ENCODE measurements at places on chromosomes 3 and 15.

DNA sequence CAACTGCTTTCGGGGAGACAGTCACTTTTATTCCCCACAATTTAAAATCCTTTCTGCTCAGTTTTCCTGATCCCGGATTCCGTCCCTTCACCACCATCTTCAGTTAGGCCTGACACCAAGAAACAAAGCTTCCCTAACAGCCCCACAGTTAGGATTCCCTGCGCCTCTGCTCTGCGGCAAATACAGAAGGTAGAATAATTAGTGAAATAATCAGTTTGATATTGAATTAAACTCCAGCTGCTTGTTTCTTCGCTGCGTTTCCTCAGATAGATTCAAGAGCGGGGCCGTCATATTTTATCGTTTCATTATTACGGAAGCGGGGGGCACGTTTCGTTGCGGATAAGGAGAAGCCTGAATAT, 1.3 kb upstream of the EOMES start:
- DNase-seq: no peak
- H3K27me3 ChIP-seq: peaks cover 94% of the 10 kb centered on the region
- peaks cover 78% of the 10 kb centered on the region for H3K4me1 ChIP-seq
- no peak overlapping the region for H3K27ac ChIP-seq
- peak overlapping the region; percentile 85 for H3K4me3 ChIP-seq
- no peaks in the 10 kb centered on the region for H3K36me3 ChIP-seq

- H3K4me3 ChIP-seq: peak overlapping the region; percentile 71
- peaks cover 67% of the 10 kb centered on the region for H3K4me1 ChIP-seq
- H3K27me3 ChIP-seq: no peaks in the 10 kb centered on the region
- H3K27ac ChIP-seq: no peak overlapping the region
- H3K36me3 ChIP-seq: no peaks in the 10 kb centered on the region
These were observed 3.0 kb upstream of the PLCH1 start for GRCh38 chr3:155747946-155748290.

- H3K4me1 ChIP-seq: peaks cover 41% of the 10 kb centered on the region
- no peaks in the 10 kb centered on the region for H3K27me3 ChIP-seq
- H3K27ac ChIP-seq: peak overlapping the region; percentile 94
- H3K4me3 ChIP-seq: peak overlapping the region; percentile 93
- DNase-seq: no peak
- H3K36me3 ChIP-seq: peaks cover 12% of the 10 kb centered on the region
These were observed 1.2 kb downstream of the SPINT1 start for GRCh38 chr15:40845036-40845435.

DNA sequence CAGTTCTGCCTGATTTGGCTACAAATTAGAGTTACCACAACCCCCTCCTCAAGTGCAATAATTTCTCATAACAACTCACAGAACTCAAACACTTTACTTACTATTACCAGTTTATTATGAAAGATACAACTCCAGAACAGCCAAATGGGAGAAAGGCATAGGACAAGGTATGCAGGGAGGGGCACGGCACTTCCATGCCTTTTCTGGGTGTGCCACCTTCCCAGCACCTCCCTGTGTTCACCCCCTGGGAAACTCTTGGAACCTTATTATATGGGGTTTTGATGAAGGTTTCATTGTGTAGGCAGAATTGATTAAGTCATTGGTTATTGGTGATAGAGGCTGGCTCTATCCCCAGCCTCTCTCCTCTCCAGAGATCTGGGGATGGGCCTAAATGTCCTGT, 66.6 kb upstream of the RAP2B start:
- H3K36me3 ChIP-seq: peaks cover 10% of the 10 kb centered on the region
- H3K4me3 ChIP-seq: no peak overlapping the region
- H3K27ac ChIP-seq: no peak overlapping the region
- DNase-seq: no peak

DNA sequence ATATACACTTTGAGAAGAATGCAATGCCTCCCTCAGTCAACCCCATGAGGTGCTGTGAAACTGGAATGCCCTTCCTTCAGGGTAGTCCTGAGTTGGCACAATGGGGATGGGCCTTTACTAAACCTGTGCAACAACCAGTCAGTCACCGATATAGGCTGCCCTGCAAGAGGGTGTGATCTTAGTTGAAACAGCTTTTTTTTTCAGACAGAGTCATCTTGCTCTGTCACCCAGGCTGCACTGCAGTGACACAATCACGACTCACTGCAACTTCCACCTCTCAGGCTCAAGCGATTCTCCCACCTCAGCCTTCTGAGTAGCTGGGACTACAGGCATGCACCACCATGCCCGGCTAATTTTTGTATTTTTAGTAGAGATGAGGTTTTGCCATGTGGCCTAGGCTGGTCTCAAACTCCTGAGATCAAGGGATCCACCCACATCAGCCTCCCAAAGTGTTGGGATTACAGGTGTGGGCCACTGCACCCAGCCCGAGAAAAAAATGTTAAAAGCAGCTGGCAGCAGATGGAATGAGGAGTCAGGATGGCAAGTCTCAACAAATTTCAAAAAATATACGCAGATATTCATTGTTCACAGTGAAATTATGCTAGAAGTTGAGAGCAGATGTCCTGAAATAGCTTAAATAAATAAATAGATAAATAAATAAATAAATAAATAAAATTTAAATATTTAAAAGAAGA, 31.8 kb downstream of the MYO5A start:
- no peaks in the 10 kb centered on the region for H3K36me3 ChIP-seq
- no peak for DNase-seq
- no peak overlapping the region for H3K27ac ChIP-seq

GRCh38 chr3:42736081-42736480, 33.5 kb upstream of the HHATL start:
- H3K4me1 ChIP-seq: peaks cover 45% of the 10 kb centered on the region
- no peak for DNase-seq
- no peaks in the 10 kb centered on the region for H3K36me3 ChIP-seq
- peaks cover 6% of the 10 kb centered on the region for H3K27me3 ChIP-seq

GRCh38 chr3:13281507-13282357, 138.4 kb downstream of the NUP210 start:
- peak; percentile 50 for DNase-seq
- H3K4me1 ChIP-seq: peaks cover 20% of the 10 kb centered on the region
- H3K4me3 ChIP-seq: peak overlapping the region; percentile 79
- no peak overlapping the region for H3K27ac ChIP-seq
- peaks cover 31% of the 10 kb centered on the region for H3K27me3 ChIP-seq

- H3K4me1 ChIP-seq: peaks cover 34% of the 10 kb centered on the region
- H3K36me3 ChIP-seq: no peaks in the 10 kb centered on the region
- H3K4me3 ChIP-seq: no peak overlapping the region
- no peaks in the 10 kb centered on the region for H3K27me3 ChIP-seq
These were observed 249.6 kb downstream of the MBNL1 start for GRCh38 chr3:152518346-152518745.

DNA sequence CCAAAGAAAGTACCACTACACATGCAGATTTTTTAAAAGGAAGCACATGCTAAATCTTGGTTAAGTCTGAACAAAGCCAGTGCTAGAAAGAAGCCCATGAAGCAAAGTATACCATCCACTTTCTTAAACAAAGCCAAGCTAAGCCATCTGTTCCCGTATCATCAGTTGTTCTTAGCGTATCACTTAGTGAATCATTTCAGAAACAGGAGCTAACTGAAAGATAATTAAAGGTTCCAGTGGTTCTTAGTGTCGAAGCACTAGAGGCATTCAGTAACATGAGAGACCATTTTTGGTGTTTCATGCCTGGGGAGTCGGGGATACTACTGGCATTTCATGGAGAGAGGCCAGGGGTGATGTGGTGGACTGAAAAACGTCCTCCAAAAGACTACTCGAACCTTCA, 12.8 kb downstream of the UBXN7 start:
- no peak for DNase-seq
- H3K36me3 ChIP-seq: no peaks in the 10 kb centered on the region
- no peaks in the 10 kb centered on the region for H3K27me3 ChIP-seq
- H3K4me1 ChIP-seq: peaks cover 23% of the 10 kb centered on the region

DNA sequence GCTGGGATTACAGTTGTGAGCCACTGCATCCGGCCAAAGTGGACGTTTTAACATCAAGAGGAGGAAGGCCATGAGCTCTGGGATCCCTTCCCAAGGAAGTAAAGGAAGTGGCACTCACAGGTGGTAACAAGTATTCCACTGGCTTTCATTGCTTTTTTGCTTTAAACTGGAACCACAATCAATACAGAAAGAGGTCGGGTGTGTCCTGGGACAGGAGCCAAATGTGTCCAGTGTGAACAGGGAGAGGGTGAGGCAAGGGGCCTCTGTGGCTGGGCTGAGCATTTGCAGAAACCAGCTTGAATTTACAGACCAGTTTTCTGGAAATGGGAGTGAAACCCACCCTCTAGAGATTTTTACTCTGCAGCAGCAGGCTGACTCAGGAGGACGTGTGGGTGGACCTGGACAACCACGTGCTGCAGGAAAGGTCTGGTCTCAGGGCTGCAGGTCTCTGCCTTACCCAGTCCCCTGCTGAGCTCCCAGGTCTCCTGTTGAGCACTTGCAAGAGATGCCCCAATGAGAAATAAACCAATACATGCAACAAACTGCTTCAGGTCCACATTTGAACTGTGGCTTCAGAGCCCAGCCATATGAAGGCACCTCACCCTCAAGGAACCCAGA, 42.8 kb upstream of the TMEM115 start:
- no peaks in the 10 kb centered on the region for H3K4me1 ChIP-seq
- H3K36me3 ChIP-seq: no peaks in the 10 kb centered on the region
- H3K27me3 ChIP-seq: peaks cover 9% of the 10 kb centered on the region
- no peak overlapping the region for H3K27ac ChIP-seq
- DNase-seq: no peak

DNA sequence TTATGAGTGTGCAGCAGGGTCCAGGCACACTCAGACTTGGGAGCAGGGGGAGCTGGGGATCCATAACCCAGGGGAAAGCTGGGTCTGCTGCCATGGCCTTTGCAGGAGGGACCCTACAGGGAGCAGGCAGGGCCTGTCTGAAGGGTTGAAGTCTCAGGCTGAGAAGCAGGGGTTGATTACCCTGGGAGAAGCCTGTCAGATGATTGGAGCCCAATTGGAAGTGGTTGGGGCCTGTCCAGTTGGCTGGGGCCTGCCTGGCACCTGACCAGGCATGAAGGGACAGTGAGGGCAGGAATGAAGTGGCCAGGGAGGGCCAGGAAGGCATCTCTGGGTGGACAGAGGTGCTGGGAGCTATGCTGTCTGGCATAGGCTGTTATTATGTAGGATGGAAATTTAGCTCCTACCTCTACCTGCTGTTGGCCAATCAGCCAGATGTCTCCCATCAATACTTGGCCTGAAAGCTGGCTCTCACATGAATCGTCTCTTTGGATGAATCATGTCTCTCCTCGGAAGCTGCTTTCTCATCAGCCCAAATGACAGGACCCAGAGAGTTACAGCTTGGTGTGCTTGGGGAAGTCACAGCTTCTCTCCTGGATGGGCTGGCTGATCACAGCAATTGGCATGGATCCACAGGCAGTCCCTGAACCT, 27.4 kb upstream of the SLCO2A1 start:
- no peaks in the 10 kb centered on the region for H3K27me3 ChIP-seq
- no peak overlapping the region for H3K4me3 ChIP-seq
- DNase-seq: no peak
- peaks cover 10% of the 10 kb centered on the region for H3K4me1 ChIP-seq

GRCh38 chr3:159792070-159792469, 196.6 kb upstream of the IL12A start:
- H3K27me3 ChIP-seq: no peaks in the 10 kb centered on the region
- H3K36me3 ChIP-seq: no peaks in the 10 kb centered on the region
- peaks cover 25% of the 10 kb centered on the region for H3K4me1 ChIP-seq
- no peak overlapping the region for H3K27ac ChIP-seq
- H3K4me3 ChIP-seq: no peak overlapping the region
- no peak for DNase-seq

DNA sequence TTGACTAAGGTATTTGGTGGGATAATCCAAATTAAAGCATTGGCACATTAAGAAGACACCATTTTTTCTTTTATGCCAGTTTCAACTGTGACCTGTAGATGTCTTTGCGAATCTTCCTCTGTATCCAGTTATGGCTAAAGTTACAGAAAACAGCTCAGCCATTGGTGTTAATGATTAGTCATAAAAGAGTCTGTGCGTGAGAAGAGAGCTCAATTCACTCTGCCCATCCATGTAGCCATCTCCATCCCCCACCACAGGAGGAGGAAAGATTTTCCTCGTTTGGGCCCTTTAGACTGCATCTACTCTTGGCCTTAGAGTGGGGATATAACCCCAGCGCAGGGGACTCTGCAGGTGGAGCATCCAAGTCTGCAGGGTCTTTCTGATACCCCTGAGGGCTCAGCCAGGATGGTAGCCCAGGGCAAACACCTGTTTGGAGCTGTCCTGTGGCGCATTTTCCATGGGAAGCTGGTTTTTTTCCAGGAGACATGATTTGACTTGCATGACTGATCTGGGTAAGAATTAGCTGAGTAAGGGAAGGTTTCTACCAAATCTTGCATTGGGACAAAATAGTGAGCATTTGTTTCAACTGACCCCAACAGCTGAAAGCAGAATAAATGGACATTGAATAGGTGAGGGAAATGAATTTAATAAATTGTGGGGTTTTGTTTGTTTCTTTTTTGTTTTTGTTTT, 29.5 kb downstream of the NANOGP8 start:
- no peaks in the 10 kb centered on the region for H3K27me3 ChIP-seq
- peaks cover 24% of the 10 kb centered on the region for H3K4me1 ChIP-seq
- H3K4me3 ChIP-seq: no peak overlapping the region
- no peak for DNase-seq

DNA sequence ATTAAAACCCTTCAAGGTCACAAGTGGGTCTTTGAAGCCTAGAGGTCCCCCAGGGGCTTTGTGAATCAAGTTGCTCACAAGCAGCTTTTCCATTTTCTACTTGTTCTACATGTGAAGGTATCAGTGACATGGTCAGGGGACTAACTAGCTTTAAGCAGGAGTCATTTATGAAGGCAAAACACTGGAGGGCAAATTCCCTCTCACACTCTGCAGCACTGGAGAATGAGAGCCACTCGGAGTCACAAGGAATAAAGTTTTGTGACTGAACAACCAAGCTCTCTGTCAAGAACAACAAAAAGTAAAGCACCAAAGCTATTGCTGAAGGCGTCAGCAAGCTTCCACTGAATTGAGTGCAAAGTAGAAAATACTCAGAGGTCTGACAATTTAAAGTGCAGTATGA, 609.0 kb downstream of the EDEM1 start:
- no peak overlapping the region for H3K27ac ChIP-seq
- no peaks in the 10 kb centered on the region for H3K27me3 ChIP-seq
- no peak overlapping the region for H3K4me3 ChIP-seq
- peaks cover 11% of the 10 kb centered on the region for H3K36me3 ChIP-seq
- no peak for DNase-seq

- H3K27me3 ChIP-seq: peaks cover 34% of the 10 kb centered on the region
- peak overlapping the region; percentile 95 for H3K4me3 ChIP-seq
- H3K4me1 ChIP-seq: peaks cover 33% of the 10 kb centered on the region
- no peaks in the 10 kb centered on the region for H3K36me3 ChIP-seq
These were observed 1.2 kb downstream of the SH3BP5 start for GRCh38 chr3:15331072-15331605.

GRCh38 chr15:68650901-68651709, 72.3 kb downstream of the CORO2B start:
- peaks cover 43% of the 10 kb centered on the region for H3K4me1 ChIP-seq
- H3K4me3 ChIP-seq: peak overlapping the region; percentile 53
- DNase-seq: peak; percentile 98
- no peaks in the 10 kb centered on the region for H3K36me3 ChIP-seq
- no peaks in the 10 kb centered on the region for H3K27me3 ChIP-seq

DNA sequence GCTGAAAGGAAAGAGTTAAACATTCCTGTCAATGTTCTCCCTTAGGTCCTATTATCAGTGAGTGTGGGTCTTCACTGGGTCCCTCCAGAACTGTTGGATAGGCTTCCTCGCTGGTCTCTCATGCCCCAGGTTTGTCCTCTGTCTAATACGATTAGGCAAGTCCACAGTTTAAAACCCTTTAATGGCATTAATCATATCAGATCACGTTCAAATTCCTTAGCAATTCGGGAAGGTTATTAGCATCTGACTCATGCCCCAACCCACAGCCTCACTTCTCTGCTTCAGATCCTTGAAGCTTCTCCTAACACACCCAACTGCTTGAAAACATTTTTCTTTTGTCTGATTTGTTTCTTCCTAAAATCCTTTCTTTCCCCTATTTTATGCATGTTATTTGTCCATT, 224.3 kb upstream of the ATP10A start:
- peaks cover 28% of the 10 kb centered on the region for H3K4me1 ChIP-seq
- DNase-seq: no peak
- no peak overlapping the region for H3K4me3 ChIP-seq
- no peaks in the 10 kb centered on the region for H3K27me3 ChIP-seq
